ENCODE measurements at places on chromosomes 3 and 15. TPM values are rescaled to one million over a fixed set of nuclear protein-coding genes. Genes with fewer than 3 reads are reported as not detected.

LMAN1L gene
- not detected for total RNA-seq

SAMD7 gene
- total RNA-seq: not detected

ELP6 gene
- total RNA-seq: 25.4 TPM

LRRC31 gene
- 0.43 TPM for total RNA-seq

CELF6 gene
- total RNA-seq: 2.1 TPM

All from lung (tissue), 17 donors.